Activated CD4-positive, alpha-beta T cell treated with anti-CD3 and anti-CD28 coated beads, Interleukin-2, amount 10 ng/mL, durations not matched to agents 24 days and 14 days (primary cell): ENCODE measurements at places on chromosomes 1 and 21. TPM values are rescaled to one million over a fixed set of nuclear protein-coding genes. Genes with fewer than 3 reads are reported as not detected.

Gene ATXN7L2
- 15.1 and 15.6 TPM in 2 replicates for total RNA-seq

Gene CHTOP
- total RNA-seq = 110 and 114 TPM in 2 replicates

Gene HCN3
- 3.2 and 3.8 TPM in 2 replicates for total RNA-seq

Gene CATSPERE
- total RNA-seq = 0.14 TPM in 1 of 2 replicates, not detected in the other

Gene SPRR2A
- total RNA-seq = not detected in 2 replicates

Gene CHRNB2
- total RNA-seq = 0.14 TPM in 1 of 2 replicates, not detected in the other

Gene SH2D1B
- total RNA-seq = not detected in 2 replicates

Gene CASQ2
- not detected in 2 replicates for total RNA-seq

Gene WLS
- total RNA-seq = 0.19 TPM in 1 of 2 replicates, not detected in the other

Gene PDZK1
- total RNA-seq = 0.16 TPM in 1 of 2 replicates, not detected in the other

Gene TXNDC12
- total RNA-seq = 43.0 and 44.8 TPM in 2 replicates

DNA sequence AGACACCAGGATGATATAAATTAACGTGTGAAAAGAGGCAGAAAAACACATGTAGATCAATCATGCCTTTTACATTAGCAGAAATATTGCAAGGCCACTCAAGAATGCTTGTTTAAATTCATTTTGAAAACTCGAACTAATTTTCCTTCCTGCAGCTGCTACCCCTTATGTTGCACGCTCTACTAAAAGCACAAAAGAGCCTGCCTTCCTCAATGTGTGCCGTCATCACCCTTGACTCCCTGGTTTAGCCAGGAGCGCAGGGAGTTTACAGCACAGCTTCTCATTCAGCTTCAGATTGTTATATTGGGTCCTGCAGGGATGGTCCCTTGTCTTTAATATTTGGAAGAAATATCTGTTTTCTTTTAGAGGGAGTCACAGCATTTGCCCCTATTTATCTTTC is 10.1 kb upstream of the ST6GALNAC5 start:
- no peak for DNase-seq

DNA sequence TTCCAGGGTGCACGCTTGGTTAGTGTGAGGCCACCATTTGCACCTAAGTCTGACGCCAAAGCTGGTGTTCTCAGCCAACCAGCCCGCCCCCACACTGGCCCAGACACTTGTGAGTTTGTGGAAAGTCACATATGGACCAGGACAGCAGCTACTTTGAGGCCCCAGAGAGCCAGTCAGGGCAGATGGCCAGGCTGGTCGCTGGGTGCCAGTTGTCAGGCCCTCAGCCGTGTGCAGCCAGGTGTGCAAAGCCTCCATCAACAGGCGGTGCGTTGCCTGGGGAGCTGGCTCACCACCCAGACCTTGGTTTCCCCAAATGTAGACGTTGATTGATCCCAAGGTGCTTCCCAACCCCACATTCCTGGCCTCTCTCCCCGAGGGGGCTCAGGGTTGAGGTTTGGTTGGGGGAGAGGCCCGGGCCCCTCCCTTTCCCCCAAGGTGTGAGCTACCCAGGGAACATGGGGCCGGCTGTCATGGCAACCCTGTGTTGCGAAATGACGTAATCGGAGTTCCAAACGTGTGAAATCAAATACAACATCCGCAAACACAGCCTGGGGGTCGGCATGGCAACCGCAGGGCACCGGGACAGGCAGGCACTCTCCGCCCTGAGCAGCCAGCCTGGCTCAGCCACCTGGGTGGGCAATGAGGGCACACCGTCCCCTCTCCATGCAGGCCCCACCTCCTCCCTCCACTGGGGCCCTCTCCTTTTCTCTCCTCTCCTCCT is 42.2 kb upstream of the WNT4 start:
- no peak for DNase-seq

GRCh38 chr21:46397993-46398392 is 60.7 kb upstream of the DIP2A start:
- DNase-seq = no peak

GRCh38 chr1:94714552-94714951 is 105.6 kb upstream of the SLC44A3 start:
- DNase-seq = no peak

- DNase-seq = peak; percentile 94
Measured at GRCh38 chr1:25810341-25811299, 9.1 kb upstream of the MTFR1L start.

DNA sequence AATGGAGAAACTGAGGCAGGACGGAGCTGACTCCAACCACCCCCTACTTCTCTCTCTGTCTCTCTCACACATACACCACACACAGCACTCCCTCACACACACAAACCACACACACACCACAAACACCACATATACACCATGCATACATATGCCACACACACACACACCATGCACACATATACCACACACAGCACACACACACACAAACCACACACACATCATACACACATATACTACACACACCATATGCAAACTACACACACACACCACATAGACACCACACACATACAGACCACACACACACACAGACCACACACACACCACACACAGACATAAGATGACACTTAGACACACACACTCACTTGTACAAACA is 94.3 kb downstream of the RIPK4 start:
- no peak for DNase-seq

DNA sequence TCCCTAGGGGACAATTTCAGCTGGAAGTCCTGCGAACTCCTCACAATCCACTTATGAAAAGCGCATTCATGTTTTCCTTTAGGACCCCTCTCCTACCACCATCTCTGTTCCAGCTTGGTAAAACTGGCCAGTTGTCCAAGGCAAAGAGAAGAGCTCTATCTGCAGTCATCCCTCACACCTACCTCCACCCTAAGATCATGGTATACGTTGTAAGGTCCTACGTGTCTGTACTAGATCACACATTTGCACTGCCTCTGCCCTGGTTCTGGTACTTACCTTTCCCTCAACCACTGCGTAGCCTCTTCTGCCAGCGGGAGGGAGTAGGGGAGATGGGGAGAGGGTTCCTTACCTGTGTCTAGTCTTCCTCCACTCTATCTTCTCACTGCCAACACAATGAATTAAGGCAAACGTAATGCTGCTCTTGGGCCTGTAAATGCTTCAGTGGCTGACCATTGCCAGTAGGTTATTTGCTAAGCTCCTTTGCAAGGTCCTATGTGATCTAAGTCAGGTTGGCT is 739 bp upstream of the NUP133 start:
- no peak for DNase-seq

DNA sequence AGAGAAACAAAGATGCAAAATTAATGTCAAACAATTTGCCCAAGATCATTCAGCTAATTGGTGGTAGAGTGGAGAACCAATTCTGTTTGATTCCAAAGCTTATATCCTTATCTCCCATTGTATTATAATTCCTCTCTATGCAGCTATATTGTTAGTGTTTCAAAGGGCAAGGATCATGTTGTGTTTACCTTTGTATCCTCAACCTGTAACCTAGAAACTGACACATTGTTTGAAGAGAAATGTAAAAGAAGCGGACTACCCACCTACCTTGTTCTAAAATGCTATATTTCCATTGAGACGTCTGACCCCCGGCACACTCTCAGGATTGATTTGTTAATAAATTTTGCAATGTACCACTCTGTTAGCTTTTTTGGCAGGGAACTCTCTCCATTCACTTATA is 9.3 kb downstream of the RAVER2 start:
- DNase-seq = no peak

- DNase-seq = no peak
Measured at GRCh38 chr1:78277253-78277652, 213.5 kb upstream of the PTGFR start.

DNA sequence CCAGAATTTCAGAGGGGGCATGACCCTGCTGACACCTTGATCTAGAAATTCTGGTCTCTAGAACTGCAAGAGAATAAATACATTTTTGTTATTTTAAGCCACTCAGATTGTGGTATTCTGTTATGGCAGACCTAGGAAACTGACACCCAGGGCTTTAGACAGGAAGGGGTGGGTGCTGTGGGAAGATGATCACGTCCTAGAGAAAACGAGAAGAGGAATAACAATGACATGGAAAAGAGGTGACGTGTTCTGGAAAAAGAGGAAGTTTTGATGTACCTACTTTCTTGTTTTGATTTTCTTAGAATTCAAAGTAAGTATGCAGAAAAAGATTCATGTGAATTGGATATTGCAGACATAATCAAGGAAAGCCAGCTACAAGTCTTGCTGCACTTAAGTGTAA is 232.9 kb upstream of the RUNX1 start:
- peak; percentile 16 for DNase-seq

DNA sequence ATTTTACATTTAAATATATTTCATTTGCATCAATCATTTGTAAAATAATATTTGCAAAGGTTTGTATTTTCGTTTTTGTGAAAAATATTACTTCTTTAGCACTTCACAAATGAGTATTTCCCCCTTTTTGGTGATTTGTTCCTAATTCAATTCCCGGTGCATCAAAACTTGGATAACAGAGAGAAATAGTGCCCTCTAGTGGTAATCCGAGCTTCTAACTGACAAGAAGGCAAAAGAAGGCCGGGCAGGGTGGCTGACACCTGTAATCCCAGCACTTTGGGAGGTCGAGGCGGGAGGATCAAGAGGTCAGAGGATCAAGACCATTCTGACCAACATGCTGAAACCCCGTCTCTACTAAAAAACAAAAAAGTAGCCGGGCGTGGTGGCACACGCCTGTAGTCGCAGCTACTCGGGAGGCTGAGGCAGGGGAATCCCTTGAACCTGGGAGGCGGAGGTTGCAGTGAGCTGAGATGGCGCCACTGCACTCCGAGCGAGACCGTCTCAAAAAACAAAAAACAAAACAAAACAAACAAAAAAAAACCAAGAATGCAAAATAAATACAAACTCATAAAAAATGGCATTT is 137.7 kb downstream of the COL11A1 start:
- DNase-seq = peak; percentile 67

DNA sequence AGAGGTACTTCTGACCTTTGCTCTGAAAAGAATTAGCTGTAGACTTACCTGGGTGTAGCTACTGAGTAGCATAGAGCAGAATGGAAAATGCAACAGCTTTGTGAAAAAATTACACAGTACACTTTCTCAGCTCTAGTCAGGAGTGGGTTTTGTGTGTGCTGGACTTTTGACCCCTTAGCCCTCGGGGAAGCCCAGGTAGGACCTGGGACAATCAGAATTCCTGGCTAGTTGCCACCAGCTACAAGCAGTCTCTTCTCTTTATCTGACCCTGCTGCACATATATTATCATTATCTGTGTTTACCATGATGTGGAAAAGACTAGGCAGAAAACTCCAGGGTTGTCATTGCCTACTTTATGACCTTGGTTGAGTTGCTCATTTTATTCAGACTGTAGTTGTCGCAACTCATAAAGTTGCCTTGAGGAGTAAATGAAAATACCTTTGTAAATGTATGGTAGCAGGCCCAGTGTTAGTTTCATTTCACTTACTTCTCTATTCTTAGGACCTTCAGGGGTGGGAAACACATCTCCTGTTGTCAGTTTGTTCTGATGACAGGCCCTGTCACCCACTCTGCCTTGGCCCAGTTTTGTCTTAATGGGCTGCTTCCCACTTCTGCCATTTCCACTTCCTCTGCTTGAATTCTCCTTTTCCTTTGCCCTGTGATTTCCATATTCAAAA is 5.4 kb downstream of the NEK7 start:
- no peak for DNase-seq

DNA sequence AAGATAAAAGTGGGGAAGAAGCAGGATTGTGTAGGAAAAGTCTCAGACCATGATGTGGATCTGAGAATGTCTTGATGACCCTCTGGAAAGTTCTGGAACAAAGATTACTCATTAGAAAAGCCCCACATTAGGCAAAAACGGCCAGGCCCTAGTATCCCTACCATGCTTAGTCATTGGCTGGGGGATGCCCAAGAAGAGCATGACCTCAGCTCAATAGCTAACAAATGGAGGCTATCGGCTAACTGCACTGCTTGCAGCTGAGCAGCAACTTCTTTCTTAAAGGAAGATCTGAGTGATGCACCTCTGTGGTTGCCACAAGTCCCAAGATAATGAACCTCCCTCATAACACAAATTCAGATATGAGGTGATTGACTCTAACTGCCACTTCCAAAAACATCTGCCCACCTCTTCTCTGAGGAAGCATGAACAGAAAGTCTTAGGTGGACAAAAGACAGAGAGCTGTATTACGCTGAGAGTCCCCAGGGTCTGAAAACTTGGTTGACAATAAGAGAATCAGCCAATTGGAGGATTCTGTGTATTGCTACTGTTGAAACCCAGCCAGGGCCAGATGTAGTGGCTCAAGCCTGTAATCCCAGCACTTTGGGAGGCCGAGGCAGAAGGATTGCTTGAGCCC is 64.6 kb upstream of the AK4 start:
- no peak for DNase-seq

DNA sequence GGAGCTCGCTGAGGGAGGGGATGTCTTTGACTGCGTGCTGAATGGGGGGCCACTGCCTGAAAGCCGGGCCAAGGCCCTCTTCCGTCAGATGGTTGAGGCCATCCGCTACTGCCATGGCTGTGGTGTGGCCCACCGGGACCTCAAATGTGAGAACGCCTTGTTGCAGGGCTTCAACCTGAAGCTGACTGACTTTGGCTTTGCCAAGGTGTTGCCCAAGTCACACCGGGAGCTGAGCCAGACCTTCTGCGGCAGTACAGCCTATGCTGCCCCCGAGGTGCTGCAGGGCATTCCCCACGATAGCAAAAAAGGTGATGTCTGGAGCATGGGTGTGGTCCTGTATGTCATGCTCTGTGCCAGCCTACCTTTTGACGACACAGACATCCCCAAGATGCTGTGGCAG is 1.4 kb downstream of the TSSK3 start:
- no peak for DNase-seq

- DNase-seq = no peak
Measured at GRCh38 chr1:244868484-244869363, 4.4 kb upstream of the HNRNPU start.

GRCh38 chr1:87686671-87687070 is 358.0 kb downstream of the LMO4 start:
- no peak for DNase-seq

GRCh38 chr1:7580923-7581753 is 190.0 kb upstream of the VAMP3 start:
- no peak for DNase-seq

GRCh38 chr1:8679395-8679800 is 138.0 kb downstream of the RERE start:
- peak; percentile 39 for DNase-seq

GRCh38 chr1:29123053-29123886 is 433 bp downstream of the TMEM200B start:
- peak; percentile 75 for DNase-seq

GRCh38 chr1:8343464-8344001 is 25.6 kb downstream of the SLC45A1 start:
- DNase-seq = no peak

DNA sequence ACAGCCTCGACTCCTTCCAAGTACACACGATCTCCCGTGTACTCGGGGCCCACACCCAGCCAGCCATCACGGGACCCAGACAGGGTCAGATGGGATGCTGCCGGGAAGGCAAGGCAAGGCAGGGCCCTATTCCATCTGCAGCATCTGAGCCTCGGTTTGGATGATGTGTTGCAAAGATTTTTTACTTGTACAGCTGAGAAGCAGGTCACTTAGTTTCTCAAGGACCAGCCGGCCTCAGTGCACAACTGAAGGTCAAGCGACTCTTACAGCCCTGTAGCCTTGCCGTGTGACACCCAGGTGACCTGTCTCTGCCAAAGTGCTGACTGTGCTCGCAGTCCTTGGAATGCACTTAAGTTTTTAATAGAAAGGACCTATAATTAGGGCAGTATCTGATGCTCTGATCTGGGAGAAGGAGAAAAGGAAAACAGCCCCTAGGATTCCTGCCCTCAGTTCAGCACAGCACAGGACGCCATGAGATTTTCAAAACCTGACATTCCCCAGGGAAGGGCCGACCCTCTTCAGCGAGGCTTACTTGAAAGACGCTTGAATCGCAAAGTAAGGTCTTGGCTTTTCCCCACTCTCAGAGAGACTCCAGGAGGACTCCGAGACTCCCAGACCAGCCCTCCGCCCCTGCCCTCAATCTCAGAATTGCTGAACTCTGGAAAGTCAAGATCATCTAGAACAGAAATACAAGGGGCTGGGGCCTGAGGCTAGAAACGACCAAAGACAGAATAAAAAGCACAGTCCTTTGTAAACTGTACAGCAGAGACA is 1.3 kb downstream of the GPR157 start:
- DNase-seq = no peak
